ENCODE measurements at places on chromosomes 6 and 20. TPM values are rescaled to one million over a fixed set of nuclear protein-coding genes. Genes with fewer than 3 reads are reported as not detected.

GPSM3 gene
- total RNA-seq: 28.1 TPM

CLPSL2 gene
- total RNA-seq: not detected

DNA sequence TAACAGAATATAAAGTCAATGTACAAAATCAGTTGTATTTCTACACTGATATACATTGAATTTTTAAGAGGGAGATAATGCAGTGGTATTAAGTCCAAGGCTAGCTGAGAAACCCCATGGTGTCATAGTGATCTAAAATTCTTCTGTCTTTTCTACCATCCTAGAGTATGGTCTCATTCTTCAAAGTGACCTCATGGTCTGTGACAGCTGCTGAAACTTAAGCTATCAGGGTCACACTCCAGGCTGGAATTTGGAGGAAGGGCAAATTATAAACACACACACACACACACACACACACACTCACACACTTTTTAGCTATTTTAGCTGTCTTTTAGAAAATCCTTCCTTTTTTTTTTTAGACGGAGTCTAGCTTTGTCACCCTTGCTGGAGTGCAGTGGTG is 47.3 kb upstream of the DYNLRB1 start:
- no peaks in the 10 kb centered on the region for H3K4me1 ChIP-seq
- H3K4me3 ChIP-seq: no peak overlapping the region

PLA2G7 gene
- total RNA-seq: 1.9 TPM

All from kidney (tissue), 22 donors.